ENCODE measurements at places on chromosomes 1 and 21.

- DNase-seq, result no peak
These were observed 9.8 kb downstream of the RGS18 start for GRCh38 chr1:192167911-192168700.

DNA sequence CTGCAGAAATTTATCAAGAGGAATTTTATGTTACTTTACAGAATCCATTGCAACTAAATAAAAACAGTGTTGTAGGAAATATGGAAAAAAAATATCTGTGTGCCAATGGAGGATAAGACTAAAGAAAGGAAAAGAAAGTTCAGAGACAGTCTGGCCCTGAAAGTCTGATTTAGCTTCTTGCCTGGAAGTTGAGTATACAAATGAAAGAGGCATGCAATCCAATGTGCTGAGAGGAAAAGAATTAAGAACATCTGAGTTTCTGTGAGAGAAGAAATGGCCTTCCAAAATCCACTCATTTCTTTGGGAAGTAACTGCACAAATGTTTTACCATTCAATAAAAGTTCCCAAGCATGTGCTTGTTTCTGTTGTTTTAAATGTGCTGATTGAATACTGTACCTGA lies 65.1 kb downstream of the LHX9 start:
- no peak for DNase-seq

DNA sequence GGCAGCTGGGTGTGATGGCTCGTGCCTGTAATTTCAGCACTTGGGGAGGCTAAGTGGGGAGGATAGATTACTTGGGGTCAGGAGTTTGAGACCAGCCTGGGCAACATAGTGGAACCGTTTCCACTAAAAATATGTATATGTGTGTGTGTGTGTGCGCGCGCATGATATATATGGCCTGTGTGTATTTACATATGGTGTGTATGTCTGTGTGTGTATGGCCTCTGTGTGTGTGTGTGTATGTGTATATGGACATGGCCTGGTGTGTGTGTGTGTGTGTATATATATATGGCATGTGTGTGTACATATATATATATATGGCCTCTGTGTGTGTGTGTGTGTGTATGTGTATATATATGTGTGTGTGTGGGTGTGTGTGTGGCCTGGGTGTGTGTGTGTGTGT lies 16.0 kb upstream of the SLC2A7 start:
- no peak for DNase-seq

DNA sequence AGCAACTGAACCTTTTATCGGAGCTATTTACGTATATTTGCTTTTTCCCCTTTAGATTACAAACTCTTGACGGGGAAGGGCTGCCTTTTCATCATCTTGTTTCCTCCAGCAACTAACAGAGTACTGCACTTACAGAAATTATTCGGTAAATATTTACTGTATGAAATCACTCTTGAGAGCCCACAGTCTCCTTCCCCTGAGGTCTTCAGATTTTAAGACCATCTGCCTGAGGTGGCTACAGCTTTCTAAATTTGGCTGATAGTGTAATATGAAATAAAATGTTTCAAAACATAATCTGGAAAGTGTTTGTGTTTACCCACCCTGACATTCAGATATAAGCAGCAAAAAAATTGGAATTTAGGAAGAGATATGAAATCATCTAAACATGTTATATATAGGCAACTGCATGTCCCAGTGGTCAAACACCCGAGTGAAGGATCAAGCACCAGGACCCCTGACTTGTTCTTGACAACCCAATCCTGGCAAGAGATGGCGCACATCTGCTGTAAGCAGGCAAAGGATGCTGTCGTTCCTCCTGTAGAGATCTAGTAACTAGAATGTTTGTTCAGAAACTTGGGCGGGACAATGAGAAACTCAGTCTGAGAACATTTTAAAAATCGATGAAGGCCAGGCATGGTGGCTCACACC lies 60.9 kb downstream of the SIPA1L2 start:
- no peak for DNase-seq

DNA sequence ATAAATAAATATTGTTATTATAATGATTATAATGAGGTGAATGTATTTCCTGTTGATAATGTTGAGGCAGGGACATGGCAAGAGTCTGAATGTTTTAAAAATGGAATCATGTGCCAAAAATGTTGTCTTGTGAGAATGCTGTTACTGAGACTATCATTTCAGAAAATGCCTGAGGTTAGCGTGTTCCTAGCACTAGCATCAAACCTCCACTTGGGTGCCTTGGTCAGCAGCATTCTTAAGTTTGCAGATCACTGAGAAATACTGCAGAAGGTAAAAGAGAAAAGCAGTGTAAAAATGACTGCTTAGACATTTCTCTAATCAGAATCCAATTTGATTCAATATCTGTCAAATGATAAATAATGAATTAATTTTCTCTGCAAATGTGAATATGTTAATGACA lies 50.8 kb downstream of the OLFM3 start:
- no peak for DNase-seq

DNA sequence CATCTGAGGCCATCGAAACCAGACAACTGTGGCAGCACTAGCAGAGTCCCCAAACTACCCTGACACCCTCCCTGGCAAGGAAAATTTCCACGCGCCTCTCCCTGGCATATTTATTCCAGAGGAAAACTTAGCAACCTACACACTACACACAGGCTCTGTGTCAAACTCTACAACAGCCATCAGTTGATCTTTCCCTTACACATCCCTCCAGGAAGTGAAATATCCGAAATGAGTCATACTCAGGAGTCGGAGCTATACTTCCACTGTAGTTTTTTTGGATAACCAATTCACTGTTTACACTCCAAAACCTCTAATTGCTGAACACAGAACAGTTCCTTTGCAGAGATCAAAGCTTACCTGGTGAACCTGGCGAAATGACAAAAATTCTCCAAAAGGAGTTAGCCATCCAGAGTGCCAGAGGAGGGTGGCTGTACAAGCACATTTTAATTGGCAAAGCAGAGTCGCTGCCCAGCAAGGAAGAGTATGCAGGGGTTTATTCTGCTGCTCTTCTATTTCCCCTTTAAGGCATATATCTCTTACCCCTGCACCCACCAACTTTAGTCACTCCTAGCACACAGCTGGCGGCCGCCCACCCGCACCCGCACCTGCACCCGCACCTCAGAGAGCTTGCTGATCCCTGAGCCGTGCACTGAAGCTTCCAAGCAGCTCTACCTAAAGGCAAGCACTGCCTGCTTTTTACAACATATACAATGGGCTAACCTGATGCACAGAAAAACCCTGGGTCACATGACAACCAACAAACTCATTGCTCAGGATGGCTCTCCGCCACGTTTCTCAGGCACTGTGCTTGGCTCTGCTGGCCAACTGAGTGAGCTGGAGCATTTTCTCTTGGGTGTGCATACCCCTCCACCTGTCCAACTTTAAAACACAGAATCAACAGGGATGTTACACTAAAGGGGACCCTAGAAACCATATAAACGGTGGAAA lies 54.9 kb downstream of the CAPZB start:
- no peak for DNase-seq

GRCh38 chr21:33619726-33620125 lies 21.8 kb downstream of the CRYZL1 start:
- DNase-seq, result no peak

DNA sequence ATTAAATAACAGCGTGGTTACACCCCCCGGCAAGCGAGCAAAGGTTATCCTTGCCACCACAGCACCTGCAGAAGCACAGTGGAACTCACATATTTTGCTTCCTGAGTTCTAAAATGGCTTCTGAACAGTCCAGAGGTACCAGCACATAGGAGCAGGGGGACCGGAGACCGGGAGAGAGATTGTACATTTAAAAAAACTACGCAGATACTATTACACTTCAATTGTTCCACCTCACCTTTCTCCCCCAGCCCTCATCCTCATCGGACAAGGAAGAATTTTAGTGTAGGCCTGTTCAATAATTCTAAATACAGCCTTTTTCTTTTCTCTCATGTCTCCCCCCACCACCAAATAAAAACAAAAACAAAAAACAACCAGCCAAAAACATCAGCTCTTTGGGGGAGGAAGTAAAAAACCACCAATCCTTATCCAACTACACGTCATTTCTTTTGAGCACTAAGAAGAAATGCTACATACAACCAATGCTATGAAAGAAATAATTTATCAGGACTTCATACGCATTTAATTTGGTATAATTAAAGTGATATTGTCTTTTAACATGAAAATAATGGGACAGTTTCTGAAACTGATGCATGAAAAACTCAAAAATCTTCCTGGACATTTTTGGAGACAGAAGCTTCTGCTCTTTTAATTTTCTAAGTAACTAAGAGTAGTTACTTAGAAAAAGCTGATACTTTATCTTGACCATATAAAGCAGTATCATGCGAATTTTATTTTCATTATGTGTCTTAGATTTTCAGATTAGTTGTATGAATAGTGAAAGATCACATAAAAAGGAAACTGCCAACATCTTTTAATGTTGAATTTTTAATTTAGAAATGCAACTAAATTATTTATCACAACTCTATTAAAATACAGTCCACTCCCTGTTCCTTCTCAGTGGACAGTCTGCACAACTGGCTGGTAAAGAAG lies 9.1 kb downstream of the CDKN2C start:
- DNase-seq, result peak; percentile 48

DNA sequence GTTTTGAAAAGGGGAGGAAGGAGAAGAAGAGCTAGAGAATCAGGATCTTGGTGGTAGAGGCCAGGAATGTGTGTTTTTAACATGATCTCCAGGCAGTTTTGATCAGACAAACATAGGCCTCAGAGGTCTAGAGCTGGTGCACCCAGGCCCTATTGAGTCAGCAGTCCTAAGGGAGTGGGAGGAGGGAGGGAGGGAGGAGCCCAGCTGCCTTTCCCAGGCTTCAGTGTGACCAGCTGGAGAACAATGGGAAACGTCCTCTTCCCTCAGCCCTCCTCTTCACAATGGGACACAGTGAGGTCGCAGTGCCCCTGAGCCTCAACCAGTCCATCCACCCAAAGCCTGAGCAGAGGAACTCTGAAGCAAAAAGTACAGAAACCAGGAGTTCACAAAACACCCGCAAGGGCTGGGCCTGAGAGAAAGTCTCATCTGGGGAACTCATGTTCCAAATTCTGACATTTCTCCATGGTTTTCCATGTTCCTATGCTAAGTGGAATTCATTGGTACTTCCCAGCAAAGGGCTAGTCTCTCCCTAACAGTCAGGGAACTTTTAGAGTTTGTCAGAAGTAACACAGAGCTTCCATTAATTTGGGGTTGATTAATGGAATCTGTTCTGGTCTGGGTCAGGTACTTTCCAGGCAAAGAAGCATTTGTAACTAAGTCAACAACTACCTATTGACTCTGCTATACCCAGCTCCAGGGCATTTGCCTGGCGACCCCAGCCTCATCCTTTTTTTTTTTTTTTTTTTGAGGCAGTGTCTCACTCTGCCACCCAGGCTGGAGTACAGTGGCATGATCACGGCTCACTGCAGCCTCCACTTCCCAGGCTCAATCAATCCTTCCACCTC lies 37.5 kb downstream of the ELAPOR1 start:
- DNase-seq, result no peak

DNA sequence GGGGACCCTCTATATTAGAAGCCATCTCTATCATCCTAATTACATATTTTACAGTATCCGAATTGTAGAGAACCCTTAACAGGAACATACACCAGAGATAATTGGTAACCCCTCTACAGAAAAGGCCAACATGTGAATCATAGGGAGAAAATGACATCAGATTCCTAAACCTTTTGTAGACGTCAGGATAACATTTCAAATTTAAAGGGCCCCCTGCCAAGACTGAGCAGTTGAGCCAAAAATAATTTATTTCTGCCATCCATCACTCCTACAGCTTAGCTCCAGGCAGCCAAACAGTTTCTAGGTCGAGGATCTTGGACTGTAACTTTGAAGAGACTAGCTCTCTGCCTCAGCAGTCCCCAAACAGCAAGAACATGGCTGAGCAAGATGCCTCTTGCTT lies 21.2 kb downstream of the ZNF697 start:
- no peak for DNase-seq

DNA sequence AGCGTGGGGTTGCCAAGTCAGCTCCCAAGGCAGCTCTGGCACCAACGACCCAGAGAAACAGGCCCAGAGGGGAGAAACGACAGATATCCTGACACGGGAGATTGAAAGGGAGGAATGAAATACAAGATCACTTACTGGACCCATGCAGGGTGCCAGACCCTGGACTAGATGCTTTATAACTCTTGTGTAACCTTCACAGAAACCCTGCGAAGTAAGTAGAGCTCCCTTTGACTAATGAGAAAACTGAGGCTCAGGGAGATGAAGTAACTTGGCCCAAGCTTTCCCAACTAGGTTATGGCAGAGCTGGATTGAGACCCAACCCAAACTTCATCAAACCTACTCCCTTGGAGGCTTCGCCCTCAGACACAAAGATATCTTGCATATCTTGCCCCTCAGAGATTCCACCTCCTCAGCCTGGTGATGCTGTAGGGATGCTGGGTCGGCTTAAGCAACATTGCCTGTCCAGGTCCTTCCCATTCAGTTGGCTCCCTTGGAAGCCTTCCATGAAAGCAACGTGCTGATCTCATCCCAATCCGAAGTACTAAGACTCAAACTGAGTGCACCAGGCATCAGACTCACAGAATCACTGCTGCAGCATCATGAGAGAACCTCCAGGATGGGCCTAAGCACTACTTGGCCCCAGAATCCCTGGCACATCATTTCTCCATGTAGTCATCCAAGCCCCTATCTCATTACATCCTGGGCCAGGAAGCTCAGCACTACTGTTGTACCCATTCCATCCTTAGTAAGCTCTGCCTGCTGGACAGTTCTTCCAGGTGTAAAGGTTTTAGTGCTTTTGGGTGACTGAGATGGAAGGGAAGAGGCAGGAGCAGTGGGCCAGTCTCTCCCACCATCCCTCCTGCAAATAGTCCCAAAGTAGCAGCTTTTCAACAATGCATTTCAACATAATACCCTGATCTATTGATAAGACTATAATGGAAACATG lies 1.1 kb upstream of the IGSF9 start:
- no peak for DNase-seq

- DNase-seq, result no peak
These were observed 6.6 kb upstream of the STUM start for GRCh38 chr1:226541631-226542622.

- no peak for DNase-seq
These were observed 820 bp upstream of the TTF2 start for GRCh38 chr1:117059334-117059677.

GRCh38 chr1:219871427-219872057 lies 56.8 kb downstream of the SLC30A10 start:
- DNase-seq, result no peak

GRCh38 chr1:28573564-28573963 lies 18.5 kb upstream of the RAB42 start:
- no peak for DNase-seq

DNA sequence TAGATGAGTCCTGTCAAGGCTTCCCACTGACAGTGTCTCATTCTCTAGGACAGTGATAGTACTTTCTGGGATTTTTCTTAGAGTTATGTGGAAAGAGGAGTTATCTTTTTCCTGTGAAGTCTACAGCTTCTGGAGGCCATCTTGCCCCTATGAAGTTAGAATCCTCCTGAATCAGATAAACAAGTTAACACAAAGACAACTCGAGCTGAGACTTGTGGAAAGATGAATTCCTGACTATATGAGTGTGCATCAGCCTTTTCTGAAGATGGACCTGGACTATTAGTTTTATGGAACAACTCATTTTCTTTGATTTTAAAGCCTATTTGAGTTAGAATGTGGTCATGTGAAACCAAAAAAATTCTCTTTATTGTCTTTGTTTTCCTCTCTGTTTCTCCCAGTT lies 290.9 kb downstream of the LRRIQ3 start:
- DNase-seq, result no peak
